ENCODE measurements at places on chromosomes 11 and 22.
A peak's percentile ranks its signal among the peaks of the same experiment; 100 is the strongest.

DNA sequence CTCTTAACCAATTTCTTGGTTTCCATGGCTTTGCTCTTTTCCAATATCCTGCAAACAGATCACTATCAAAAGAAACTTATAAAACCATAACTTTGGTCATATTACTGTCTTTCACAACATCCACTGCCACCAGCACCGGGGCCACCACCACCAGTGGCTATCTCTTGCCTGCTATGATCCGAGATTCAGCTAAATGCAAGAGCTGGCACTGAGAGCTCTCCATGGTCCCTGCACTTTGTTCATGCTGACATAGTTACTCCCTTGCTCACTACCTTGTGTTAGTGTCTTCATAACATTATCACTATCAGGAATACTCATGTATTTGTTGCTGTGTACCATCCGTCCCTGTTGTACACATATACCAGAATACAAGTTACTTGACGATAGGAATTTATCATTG lies 299.0 kb downstream of the ETS1 start:
- DNase-seq = no peak

DNA sequence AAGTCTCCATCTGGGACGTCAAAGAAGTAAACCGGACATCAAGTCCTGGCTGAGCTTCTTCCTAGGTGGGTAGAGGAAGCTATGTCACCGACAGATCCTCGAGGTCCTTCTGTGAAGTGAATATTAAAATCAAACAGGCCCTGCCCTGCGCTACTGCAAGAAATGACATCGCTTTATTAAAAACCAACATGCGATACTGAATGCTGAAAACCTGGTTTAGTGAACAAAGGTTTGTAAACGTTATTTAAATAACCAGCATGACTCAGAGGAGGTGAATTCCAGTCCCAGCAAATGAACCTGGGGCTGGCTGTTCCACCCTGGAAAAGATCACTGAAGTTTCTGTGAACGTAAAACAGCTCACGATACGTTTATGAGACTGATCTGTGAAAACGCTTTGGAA lies 645 bp downstream of the RTCB start:
- DNase-seq = no peak

DNA sequence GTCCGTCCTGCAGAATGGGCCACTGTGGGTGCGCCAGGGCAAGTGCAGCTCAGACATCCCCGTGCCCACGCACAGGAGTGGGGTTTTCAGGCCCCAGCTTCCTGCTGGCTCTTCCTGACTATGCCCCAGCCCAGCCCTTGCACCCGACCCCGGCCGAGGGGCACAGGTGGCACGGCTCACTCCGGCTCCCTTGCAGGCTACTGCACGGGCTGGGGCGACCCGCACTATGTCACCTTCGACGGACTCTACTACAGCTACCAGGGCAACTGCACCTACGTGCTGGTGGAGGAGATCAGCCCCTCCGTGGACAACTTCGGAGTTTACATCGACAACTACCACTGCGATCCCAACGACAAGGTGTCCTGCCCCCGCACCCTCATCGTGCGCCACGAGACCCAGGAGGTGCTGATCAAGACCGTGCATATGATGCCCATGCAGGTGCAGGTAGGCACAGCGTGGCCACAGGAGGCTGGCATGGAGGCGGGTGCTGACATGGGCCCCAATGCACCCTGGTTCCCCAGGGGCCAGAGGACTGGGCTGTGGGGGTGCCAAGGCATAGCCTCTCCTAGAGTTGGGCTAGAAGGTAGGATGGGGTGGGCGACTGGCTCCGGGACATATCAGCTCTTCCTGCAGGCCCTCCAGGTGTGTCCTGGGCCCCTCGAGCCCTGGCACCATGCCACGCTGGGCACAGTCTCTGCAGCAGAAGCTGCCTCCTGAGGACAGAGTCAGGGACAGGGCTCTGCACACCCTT lies 27.7 kb downstream of the MUC2 start:
- no peak for DNase-seq

DNA sequence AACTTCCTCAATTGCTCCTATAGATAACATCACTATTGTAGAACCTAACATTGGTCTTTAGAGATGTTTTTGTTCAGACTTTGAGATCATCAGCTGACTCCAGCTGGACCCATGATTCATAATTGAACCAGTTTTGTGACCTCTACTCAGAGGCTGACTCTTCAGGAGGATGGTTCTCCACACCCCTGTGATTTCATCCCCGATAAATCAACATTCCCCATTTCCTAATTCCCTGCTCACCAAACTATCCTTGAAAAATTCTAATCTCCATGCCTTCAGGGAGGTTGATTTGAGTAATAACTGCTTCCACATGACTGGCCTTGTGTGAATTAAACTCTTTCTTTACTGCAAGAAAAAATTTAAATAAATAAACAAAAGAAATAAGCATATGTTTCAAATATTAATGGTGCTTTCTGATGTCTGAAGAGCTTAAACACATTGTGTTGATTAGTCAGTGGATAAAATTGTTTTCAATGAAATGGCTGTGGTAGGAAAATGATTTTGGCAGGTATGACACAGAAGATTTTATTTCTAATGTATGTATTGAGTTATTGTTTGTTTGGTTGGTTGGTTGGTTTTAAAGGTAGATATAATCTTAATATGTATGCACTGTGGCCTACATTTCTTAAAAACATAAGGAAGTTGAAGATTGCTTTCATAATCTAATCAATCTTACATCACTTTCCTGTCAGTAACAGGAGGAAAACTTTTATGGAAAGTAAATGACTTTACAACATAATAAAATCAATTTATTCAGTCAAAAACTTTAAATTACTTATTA lies 427.9 kb upstream of the CCDC179 start:
- no peak for DNase-seq

DNA sequence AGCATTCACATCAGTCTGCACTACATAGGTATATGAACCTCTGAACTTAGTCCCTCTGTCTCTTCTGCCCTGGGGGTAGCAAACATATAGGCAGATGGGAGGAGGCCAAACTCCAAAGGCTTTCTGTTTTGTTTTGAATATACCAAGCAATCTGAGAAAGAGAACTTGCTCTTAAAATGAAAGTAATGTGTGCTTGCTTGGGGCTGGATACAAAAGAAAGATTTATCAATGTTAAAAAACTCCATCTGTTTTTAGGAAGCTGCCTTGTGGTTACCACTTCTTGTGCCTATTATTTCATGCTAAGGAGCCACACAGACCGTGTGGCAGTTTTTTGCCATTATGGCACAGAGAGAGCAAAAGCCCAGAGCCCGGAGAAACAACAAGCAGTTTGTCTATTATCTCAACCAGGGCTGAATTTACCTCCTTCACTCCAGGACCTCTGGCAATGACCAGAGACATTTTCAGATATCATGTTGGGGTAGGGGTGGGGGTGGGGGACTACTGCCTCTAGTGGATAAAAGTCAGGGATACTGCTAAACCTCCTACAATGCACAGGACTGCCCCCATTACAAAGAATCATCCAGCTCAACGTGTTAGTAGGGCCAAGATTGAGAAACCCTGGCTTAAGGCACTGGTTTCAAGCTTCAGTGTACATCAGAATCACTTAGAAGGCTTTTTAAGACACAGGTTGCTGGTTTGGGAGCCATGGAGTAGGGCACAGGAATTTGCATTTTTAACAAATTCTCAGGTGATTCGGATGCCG lies 124.2 kb downstream of the APIP start:
- DNase-seq = no peak

DNA sequence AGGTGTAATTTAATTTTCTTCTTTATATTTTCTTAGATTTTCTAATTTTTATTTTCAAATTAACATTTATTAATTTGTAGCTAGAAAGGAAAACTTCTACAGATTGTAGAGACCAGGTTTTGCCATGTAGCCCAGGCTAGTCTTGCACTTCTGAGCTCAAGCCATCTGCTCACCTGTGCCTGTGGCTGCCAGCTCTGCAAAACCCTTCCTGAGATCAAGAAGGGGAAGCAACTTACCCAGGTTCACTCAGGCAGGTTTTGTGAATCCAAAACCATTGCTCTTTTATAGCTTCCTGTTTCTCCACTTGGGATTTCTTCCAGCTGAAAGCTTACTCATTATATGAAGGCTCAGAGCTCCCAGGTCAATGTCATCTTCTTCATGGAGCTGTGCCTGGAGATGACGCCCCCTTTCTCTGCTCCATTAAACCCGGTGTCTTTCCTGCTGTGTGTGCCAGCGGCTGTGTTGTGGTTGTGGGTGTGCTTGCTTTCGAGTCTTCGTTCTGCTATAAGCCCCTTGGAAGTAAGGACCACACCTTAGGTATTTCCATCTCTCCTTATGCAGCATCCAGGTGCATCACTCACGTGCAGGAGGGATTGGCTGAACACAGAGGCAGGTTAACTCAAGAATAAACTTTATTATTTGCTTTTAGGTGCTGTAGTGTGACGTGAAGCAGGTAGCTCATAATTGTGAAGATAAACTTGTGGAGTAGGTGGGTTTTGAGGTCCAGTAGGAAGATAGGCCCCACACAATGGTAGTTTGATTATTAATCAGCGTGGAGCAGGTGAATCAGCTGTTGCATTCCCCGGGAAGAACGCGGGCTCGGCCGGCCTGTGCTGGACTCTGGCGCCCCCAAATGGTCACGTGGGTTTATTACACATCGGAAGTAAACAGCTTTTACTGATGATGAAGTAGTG lies 42.2 kb upstream of the INCENP start:
- DNase-seq = peak; percentile 64

DNA sequence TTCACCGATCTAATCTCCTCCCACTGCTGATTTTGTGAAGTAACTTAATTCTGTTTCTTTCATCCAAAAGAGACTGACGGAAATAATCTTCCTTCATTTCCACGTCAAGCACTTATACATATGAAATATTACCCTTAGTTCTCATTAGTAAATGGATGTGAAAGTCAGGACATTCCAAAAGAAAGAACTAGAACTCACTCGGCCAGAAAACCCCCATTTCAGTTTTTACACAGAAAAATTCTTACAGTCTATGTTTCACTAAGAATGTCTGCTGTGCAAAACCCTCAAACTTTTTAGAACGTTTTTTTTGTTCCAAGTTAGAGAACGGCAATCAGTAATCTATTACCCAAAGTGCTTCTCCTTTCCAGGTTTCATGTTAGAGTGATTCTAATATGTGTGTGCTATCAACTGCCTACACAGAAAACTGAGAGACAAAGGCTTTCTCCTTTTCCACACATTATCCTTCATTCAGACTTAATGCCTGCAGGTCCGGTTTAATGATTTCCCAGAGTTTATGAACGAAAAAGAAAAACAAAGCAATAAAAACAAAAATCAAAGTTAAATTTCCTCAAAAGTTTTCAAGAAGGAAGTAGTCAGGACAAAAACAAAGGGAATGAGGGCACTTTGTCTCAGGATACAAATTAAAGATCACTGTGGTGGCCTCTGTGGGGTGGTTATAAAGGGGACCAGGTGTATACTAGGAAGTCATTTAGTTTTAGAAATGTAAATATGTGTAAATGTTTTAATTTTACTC lies 11.3 kb upstream of the SESN3 start:
- DNase-seq = no peak

DNA sequence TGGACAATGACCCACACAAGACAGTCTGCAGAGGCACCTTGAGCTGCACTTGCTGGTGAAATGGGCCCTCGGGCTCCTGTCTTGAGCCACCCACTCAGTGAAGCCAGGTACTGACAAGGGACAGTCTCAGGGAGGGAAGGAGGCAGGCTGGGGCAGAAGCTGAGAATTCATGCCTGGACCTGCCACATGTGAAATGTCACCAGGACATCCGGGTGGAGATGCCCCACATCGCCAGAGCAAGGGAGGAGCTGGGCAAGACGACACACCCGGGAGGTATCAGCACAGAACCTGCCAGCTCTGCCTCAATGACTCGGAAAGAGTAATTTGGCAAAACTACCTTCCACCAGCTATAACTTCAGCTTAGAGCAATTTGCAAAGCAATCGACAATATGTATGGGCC lies 23.5 kb downstream of the CPT1A start:
- no peak for DNase-seq

DNA sequence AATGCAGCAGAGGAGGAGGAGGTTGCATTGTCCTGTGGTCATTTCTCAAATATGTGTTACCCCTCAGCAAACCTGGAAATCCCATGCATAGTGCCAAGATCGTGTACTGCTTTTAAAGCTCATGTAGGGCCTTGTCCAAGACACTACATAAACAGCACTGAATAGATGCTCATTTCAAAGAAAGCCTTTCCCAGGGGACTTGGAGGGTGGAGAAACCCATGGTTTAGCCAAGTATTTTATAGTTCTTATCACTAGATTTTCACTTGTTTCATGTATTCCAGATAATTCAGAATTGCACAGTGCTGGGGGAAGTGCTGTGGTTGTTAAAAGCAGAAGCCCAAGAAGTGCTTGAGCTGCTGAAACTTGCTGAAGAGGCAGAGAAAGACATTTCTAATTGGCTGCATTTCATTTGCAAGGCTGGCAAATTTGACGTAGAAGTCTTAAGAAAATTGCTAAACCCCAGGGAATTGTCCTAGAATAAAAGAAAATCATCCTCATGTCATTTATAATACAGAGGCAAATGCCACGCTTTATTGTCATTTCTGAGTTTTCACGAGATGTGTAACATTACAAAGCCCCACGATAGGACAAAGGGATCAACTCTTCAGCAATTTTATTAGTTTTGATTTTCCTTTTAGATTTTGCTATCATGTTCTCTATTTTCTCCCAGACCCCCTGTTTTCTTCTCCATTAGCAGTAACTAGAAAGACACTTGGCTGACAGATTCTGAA lies 20.1 kb downstream of the CSRP3 start:
- no peak for DNase-seq

GRCh38 chr11:12559011-12559410 lies 115.2 kb upstream of the TEAD1 start:
- no peak for DNase-seq

DNA sequence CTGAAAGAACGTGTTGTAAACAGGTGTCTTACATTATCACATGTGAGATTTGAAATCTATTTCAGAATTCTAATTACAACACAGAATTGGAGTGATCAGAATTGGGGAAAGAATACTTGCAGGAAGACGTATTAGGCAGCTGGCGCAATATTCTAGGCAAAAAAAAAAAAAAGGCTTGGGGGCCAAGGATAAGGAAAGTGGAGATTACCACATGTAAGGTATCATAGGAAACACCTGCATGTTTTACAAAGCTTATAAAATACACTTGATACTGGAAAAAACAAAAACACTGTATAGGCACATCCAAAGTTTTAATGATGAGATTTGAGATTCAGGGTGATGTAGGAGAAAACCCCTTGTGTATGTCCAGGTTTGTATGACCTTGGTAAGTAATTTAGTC lies 245.1 kb downstream of the DDX10 start:
- no peak for DNase-seq

GRCh38 chr11:94018721-94019120 lies 2.4 kb upstream of the HEPHL1 start:
- DNase-seq = no peak

- DNase-seq = no peak
Measured at GRCh38 chr22:28395920-28396753, 283.5 kb downstream of the TTC28 start.

- no peak for DNase-seq
Measured at GRCh38 chr11:20355221-20356219, 8.0 kb upstream of the HTATIP2 start.

DNA sequence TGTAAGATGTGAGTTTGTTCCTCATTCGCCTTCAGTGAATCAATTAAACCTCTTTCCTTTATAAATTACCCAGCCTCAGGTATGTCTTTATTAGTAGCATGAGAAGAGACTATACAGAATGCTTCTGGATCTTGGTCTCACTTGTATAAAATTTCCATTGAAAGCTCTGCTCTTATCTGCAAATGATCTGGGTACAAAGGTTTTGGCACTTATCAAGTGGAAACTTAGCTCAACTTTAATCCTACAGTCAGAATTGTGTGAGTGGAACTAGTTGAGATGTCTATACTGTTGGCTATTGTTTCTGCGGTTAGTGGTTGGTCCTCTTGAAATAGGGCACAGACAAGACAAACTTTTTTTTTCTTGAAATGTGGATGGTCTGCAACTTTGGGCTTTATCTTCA lies 71.2 kb upstream of the CHORDC1 start:
- DNase-seq = no peak

Measured in activated CD4-positive, alpha-beta T cell treated with anti-CD3 and anti-CD28 coated beads for 24 hours (primary cell).